ENCODE measurements at places on chromosomes 1 and 21.

GRCh38 chr1:1777950-1778662 is at the start of gene NADK:
NADK (minus strand) TSS chr1:1778470; CDS start chr1:1765406, 13,064 bp downstream.
- peak; percentile 61 for DNase-seq

- DNase-seq = peak; percentile 81
Observed at GRCh38 chr1:8312235-8313218, 5.4 kb upstream of the SLC45A1 start.

DNA sequence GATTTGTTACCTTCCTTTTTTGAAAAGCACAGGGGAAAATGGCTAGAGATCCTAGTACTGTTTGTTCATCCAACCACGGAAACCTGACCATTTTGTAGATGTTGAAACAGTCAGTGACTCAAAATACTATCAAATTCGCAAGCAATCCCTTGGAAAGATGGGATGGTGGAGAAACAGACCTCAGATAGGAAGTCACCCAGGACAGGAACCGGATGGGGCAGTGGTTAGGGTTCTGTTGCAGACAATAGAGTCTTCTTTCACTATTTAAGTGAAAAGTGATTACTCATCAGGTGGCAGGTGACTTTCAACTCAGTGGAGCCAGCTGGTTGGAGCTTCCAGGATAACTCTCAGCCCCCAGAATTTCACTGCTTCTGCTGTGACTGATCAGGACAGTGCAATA is 17.0 kb downstream of the LHX4 start:
- no peak for DNase-seq

GRCh38 chr1:175673371-175674150 is 69.8 kb downstream of the TNR start:
- DNase-seq = peak; percentile 86

DNA sequence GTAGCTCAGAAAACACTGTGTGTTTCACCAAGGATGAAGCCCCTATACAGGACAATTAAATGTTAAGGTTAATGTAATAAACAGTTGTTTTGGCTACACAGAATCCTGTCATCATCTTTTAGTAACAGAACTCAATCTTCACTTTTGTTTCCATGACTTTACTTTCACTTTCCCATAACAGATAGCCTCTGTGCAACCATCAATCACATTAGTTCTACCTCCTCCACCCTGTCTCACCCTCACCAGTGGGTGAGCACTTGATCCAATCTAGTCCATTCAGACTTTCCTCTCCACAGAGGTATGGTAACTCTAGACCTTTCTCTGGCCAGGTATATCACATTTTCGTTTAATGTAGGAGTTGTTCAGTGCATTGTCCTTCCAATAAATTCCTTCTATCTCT is 1018.5 kb downstream of the ADGRL2 start:
- DNase-seq = no peak

- DNase-seq = no peak
Observed at GRCh38 chr1:206467915-206468314, 2.4 kb upstream of the IKBKE start.

- DNase-seq = peak; percentile 56
Observed at GRCh38 chr1:151720974-151721787, at the start of gene RIIAD1. RIIAD1 (plus strand) TSS chr1:151721522; CDS start chr1:151721537, 15 bp downstream.

DNA sequence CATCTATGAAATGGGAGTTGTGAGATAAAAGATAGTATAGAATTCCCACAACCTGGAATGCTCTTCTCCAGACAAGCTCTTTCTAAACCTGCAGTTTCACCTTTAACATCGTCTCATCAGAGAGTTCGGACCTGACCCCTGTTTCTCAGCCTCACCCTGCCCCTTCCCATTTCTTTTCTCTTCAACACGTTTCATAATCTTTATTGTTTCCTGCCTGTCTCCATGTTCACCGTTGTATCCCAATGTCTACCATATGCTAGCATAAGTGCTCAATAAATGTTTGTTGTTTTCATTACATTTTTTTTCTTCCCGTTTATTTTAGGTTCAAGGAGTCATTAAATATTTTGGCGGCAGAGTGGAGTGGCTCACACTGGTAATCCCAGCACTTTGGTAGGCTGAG is 32.4 kb downstream of the SESN2 start:
- DNase-seq = no peak

DNA sequence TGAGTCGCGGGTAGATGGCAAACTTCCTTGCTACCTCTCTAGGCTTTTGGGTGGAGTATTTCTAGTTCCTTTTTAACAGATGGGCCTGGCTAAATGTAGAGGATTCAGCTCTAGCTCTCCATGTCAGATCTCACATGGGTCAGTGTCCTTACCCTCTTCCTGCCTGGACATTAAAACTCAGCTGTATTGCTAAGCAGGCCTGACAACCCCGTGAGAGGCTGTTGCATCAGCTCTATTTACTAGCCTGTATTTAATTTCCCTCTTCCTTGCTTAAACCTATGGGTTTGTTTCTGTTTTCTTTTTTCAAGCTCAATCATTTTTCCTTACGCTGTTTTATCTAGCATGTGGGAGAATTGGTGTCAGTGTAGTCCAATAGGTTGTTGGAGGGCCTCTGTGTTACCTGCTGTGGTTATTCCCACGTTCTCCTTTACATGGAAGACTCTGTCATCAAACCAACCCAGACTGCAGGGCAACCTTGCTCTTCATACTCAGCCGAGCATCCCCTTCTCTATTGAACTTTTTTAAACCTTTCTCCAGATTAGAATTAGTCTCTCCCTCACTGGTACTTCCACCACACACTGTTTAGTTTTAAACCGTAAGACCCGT is 79.5 kb upstream of the BACH1 start:
- no peak for DNase-seq

DNA sequence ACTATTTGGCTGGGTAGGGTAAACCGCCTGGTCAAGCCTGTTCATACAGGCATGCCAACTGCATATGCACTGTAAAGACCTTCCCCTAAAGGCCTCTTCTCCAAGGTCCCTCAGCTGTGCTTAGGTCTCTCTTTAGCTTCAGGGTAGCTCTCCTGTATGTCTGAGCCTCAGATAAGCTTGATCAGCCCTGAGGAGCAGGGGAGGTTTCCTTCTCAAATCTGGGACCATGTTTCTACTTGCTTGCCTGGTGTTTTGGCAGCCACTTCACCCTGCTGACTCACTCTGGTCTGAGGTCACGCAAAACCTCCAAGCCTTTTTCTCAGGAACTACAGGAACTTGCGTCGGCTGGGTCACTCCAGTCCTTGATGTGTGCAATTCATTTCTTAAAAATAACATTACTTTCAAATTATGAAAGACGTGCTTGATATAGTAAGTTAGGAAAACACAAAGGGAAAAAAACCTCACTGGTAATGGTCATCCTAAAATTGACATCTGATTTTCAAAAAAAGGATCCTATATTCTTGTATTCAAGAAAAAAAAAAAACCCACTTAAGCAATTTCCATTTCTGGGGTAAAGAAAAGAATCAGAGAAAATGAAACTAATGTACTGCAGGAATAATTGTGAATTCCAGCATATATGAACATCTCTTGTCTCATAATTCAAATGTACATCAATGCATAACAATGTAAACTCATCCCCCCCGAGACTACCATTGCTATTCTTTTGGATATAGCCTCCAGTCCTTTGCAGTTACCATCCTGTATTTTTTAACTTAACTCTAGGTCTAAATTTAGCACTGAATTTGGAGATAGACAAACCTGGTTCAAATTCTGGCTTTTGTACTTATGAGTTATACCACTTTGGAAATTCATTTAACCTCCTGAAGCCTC is 24.8 kb upstream of the RNF19B start:
- no peak for DNase-seq

- no peak for DNase-seq
Observed at GRCh38 chr1:74731399-74732052, 1.3 kb downstream of the CRYZ start.

DNA sequence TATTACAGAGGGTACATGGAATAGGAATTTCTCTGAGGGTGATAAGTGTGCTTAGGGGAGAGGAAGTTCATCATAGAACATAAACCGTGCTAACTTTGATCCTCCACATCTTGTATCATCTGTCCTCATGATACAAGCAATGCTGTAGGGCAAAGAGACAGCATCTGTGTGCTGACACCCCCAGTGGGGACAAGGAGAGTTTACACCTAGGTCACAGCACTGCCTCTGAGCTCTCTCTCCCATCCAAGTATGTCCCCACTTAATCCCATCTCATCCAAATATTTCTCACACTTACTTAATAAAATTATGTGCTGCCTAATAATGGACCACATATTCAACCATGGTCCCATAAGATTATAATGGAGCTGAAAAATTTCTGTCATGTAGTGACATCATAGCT is 4.3 kb upstream of the TEDDM1 start:
- DNase-seq = no peak

DNA sequence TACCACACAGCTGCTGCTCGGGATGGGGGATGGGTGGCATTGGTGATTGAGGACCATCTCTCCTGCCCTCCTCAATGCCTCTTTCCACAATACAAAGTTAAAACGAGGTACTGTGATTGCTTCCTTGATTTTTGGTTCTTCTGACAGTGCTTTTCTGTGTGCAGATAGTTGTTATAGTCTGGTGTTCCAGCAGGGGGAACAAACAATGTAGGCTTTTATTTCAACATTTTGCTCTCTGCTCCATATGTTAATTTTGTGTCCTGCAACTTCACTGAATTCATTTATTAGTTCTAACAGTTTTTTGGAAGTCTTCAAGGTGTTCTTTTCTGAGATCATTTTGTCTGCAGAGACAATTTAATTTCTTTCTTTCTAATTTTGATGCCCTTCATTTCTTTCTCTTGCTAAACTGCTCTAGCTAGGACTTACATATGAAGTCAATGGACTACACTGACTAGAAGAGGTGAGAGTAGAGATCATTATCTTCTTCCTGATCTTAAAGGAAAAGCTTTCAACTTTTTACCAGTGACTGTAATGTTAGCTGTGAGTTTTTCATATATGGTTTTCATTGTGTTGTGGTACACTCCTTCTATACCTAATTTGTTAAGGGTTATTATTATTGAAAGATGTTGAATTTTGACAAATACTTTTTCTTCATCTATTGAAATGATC is 45.4 kb downstream of the TNFSF18 start:
- DNase-seq = no peak

DNA sequence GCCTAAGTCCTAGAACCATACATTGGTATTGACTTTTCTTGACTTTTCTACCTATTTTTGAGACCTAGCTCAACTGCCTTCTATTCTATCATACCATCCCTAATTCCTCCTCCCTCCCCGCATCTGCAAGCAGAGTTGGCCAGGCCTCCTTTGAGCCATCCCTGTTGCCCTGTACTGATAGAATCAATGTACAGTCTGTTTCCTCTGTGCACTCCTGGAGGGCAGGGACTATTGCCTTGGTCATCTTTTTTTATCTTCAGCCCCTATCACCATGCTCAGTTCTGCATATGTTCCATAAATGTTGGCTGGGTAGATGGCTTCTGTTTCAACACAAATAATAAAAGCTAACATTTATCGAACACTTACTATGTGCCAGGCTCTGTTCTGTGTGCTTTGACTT is 4.0 kb upstream of the RGS16 start:
- DNase-seq = no peak

GRCh38 chr21:32772281-32773047 is 909 bp upstream of the PAXBP1 start:
- peak; percentile 33 for DNase-seq

DNA sequence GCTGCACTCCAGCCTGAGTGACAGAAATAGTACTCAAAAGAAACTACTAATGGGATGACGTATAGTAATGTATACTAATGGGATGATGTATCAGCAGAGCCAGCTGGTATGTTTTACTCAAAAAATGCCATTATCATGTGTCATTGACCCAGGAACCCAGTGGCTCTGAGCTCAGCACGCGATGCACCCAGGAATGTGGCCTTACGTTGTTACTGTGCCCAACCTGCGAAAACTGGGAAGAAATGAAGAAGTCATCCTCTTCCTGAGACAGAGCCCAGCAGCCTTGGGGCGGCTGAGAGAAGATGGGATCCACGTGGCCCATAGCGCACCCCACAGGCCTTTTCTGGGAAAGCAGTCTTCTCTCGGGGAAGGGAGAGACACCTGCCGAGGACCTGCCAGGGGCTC is 8.8 kb downstream of the UBE2J2 start:
- no peak for DNase-seq

GRCh38 chr1:7315946-7316345 is 455.1 kb upstream of the VAMP3 start:
- no peak for DNase-seq

GRCh38 chr21:30718239-30718909 is at the start of gene KRTAP21-3:
KRTAP21-3 (minus strand) TSS chr21:30718777; CDS start chr21:30718759, 18 bp downstream.
- DNase-seq = no peak

- DNase-seq = no peak
Observed at GRCh38 chr21:36552434-36552785, 72.5 kb upstream of the CLDN14 start.

DNA sequence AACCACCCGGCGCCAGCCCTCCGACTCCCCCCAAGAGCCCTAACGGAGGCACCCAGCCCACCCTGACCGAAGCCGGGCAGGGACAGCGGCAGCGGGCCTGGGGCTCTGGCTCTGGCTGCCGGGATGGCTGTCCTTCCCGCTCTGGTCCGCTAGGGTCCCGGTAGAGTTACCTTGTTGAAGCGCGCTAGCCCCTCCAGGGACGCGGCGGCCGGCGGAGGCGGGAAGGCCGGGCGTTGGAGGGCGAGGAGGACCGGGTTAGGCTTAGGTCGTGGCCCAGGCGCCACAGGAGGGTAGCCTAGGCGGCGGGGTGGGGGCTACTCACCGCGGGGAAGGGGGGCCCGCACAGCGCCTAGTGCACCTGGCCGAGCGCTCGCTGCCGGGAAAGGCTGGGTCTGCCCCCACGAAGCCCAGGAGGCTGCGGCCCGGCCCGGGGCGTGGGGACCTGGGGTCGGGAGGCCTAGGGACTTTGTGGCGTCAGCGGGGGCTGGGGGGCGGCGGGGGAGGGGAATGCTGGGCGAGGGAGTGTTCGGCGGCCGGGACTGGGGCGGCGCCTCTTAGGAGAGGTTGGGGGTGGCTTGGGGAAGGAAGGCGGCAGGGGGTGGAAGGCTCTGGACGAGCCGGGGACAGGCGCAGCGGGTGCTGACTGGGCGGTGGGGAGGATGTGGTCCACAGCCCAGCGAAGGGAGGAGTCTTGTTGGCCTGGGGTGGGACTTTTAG is at the start of gene TRIM17:
Gene TRIM17 (minus strand): TSS at position 645 of the 717 bp plus-strand sequence. CDS start 1,789 bp downstream, outside the sequence.
- no peak for DNase-seq

GRCh38 chr1:95096218-95096841 is 20.8 kb upstream of the TLCD4 start:
- no peak for DNase-seq

GRCh38 chr1:65434255-65434654 is 13.8 kb downstream of the LEPR start:
- DNase-seq = no peak

- no peak for DNase-seq
Observed at GRCh38 chr1:94550396-94550795, 8.8 kb upstream of the F3 start.

Measured in NCI-H345 (cell line).